ENCODE measurements at places on chromosomes 7 and 10. TPM values are rescaled to one million over a fixed set of nuclear protein-coding genes. Genes with fewer than 3 reads are reported as not detected.
A peak's percentile ranks its signal among the peaks of the same experiment; 100 is the strongest.

DNA sequence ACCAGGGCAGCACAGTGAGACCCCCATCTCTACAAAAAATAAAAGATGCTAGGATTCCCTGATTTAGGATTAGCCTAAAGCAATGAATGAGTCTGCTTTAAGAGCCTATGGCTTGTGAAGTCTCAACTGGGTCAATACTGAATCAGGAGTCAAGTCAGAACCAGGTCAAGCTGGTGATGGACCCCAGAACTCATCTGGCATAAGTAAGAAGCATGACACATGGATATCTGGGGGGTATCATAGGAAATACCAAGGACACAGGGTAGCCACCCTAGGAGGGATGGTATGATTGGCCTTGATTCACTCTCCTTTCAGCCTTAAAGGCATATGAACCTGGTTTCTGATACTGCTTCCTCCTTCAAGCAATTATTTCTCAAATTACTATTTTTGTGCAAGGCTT lies 78.4 kb upstream of the FAM133B start:
- no peak for DNase-seq

- no peak for DNase-seq
Measured at GRCh38 chr10:121308020-121308419, 290.2 kb downstream of the FGFR2 start.

DNA sequence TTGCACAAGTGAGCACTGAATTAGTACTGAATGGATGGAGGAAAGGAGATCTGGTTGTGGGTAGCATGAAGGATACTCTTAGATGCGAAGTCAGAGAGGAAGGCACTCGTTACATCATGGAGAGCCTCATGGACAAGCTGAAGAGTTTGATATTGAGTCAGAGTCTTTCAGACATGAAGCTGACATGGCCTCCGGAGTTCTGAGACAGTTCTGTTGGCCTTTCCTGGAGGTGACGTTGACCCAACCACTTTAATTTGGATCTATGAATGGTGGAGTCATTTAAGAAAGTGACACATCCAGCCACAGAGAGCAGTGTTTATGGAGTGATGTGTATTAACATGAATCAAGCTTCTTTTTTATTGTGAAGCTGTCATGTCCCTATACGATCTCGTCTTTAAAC lies 286.3 kb upstream of the CDC14C start:
- DNase-seq, result no peak

GRCh38 chr7:82444220-82444909 lies 788 bp upstream of the CACNA2D1 start:
- DNase-seq, result no peak

- no peak for DNase-seq
Measured at GRCh38 chr7:15057272-15057671, 154.7 kb upstream of the DGKB start.

GRCh38 chr10:101939008-101939648 lies 95.5 kb upstream of the KCNIP2 start:
- DNase-seq, result peak; percentile 82

DNA sequence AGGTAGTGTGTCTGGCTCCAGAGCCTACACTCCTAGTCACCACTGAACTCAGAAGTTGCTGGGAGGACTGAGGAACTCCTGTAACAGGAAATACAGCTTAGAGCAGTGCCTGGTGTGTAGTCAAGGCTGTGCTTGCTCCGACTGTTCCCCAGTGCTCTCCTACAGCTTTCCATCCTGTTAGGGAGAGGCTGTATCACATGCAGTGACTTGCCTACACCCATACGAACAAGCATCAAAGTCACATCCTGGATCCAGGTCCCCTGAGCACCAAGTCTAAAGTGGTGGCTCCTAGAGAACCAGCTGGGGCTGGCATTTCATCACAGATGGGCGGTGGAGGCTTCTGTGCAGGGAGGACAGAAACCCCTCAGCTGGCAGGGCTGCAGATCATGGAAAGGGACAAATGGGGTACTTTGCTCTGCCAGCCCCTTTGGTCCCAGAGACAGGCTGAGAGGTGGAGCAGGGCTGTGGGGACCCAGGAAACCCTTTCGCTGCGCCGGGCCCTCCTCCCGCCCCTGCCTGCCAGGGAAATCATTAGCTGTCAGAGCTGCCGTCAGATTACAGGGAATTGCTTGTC lies 7.7 kb downstream of the ASB10 start:
- no peak for DNase-seq

DNA sequence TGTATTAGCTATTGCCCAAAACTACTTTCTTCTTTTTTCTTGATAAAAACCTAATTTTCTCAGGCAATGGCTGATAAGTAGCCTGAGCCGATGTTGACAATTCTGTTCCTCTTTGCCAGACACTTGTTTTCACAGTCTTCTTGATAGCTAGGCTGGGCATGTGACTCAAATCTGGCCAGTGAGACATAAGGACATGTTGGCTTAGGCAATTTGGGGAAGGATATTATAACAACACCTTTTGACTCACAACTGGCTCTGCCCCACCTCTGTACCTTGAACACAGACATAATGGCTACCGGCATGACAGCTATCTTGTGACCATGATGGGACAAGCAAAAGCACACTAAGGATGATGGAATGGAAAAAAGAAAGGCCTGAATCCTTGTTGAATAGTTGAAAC lies 72.9 kb upstream of the GPR22 start:
- no peak for DNase-seq

GRCh38 chr7:68107261-68107660 lies 1110.6 kb downstream of the TYW1 start:
- no peak for DNase-seq

DNA sequence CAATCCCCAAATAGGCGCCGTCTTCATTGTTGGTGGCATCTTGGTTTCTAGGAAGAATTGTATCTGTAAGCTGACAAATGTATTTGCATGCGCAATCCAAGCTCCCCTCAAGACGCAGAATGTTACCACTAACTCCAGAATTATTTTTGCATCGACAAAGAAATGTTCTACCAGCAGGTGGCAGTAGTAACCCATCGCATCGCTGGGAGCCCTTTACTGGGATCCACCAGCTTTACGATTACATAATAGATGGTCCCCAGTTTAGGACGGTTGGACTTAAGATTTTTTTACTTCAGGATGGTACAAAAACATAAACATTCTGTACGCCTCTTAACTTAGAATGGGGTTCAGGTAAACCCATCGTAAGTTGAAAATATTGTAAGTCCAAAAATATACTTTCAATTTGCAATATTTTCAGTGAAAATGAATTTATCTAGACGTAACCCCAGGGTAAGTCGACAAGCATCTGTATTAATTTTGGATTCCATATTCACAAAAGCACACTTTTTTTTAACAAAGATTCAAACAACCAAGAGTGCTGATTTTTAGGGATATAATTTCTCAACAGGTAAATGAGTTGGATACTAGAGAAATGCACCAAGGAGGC lies 114.0 kb upstream of the COBL start:
- peak; percentile 43 for DNase-seq

- DNase-seq, result no peak
Measured at GRCh38 chr10:132158122-132158741, 28.5 kb upstream of the DPYSL4 start.

DNA sequence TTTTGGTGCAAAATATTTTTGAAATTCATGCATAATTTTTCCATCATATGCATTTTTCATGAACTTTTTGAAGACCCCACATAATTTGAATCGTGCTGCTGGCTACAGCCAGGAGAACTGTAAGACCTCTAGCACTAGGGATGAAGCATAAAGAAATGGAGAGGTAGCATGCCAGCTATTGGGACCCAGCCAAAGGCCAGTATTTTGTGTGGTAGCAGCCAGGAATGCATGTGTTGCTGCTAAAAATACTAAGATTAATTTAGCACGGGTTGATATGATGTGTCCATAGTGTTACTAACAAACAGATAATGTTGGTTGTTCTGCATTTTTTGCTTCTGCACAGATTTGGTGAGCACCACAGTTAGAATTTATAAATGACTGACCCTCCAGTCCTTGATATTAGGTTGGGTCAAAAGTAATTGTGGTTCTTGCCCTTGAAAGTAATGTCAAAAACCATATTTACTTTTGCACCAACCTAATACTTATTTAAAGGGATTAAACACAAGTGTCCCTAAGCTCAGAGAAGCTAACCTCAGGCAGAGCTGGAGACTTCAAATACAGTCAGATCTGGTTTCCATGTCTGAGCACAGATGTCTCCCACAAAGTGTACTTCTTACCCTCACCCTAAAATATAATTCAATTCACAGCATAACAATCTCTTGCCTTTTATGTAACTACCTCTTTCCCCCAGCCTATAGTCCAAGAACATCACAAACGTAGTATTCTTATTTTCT lies 54.1 kb upstream of the NPSR1 start:
- DNase-seq, result no peak

GRCh38 chr7:94579470-94579869 lies 69.9 kb downstream of the CASD1 start:
- DNase-seq, result no peak

DNA sequence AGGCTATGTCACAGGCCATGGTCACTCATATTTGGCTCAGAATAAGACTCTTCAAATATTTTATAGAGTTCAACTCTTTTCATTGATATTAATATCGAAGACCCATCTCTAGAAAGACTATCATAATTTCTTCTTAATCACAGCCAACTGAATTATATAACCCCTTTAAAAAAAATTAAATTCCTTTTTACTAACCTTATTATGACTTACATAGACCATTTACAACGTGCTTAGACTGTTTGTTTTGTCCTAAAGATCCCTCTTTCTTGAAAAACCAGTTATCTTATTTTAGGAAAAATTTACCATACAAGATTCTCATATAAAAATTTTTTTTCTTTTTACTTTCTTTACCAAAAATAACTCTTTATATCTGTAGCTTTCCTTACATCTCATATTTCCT lies 10.2 kb upstream of the TMEM254 start:
- DNase-seq, result no peak

PRR15 gene
- total RNA-seq, result not detected

SFTPA1 gene
- not detected for total RNA-seq

CACNB2 gene
- under 0.01 TPM for total RNA-seq

ANKRD1 gene
- total RNA-seq, result 321 TPM

AP1S1 gene
- total RNA-seq, result 172 TPM

BZW2 gene
- 78.4 TPM for total RNA-seq

SEPHS1 gene
- 34.1 TPM for total RNA-seq

CFAP58 gene
- total RNA-seq, result 0.89 TPM

CPED1 gene
- 1.0 TPM for total RNA-seq

ZNF273 gene
- total RNA-seq, result 7.1 TPM

OR13A1 gene
- total RNA-seq, result not detected
